MG63 (cell line): ENCODE measurements at places on chromosomes 16 and 17. TPM values are rescaled to one million over a fixed set of nuclear protein-coding genes. Genes with fewer than 3 reads are reported as not detected.

Gene KRT20
- total RNA-seq: not detected in 2 replicates

Gene SPATA32
- not detected in 2 replicates for total RNA-seq

Gene BICDL2
- not detected in 2 replicates for total RNA-seq

Gene STX1B
- total RNA-seq: not detected in 2 replicates

Gene ATF7IP2
- total RNA-seq: 8.6 and 43.4 TPM in 2 replicates

Gene TBC1D26
- not detected in 2 replicates for total RNA-seq

Gene WNT3
- total RNA-seq: 5.6 and 8.5 TPM in 2 replicates

Gene MRM1
- total RNA-seq: 16.7 and 19.9 TPM in 2 replicates

Gene CACNG3
- not detected in 2 replicates for total RNA-seq

Gene SMIM5
- 0.69 TPM in 1 of 2 replicates, not detected in the other for total RNA-seq

Gene CUEDC1
- 3.0 and 10.2 TPM in 2 replicates for total RNA-seq

Gene TSPOAP1
- total RNA-seq: 7.0 and 31.1 TPM in 2 replicates

Gene SOCS7
- 13.6 and 17.4 TPM in 2 replicates for total RNA-seq

Gene CDC6
- total RNA-seq: 31.1 and 111 TPM in 2 replicates

Gene PIMREG
- 41.8 and 46.6 TPM in 2 replicates for total RNA-seq

Gene AGRP
- not detected in 2 replicates for total RNA-seq

Gene OR3A2
- total RNA-seq: not detected in 2 replicates

Gene CDR2L
- total RNA-seq: 2.2 and 4.2 TPM in 2 replicates

Gene GUCY2D
- 0.23 TPM in 1 of 2 replicates, not detected in the other for total RNA-seq

Gene FOXO3B
- 4.5 TPM in 1 of 2 replicates, not detected in the other for total RNA-seq

Gene CCL17
- not detected in 2 replicates for total RNA-seq

Gene ARL6IP1
- total RNA-seq: 118 and 145 TPM in 2 replicates

Gene SOST
- total RNA-seq: not detected in 2 replicates

Gene SDR42E1
- 1.2 and 2.7 TPM in 2 replicates for total RNA-seq

Gene NGFR
- 3.4 and 3.6 TPM in 2 replicates for total RNA-seq

Gene ALDOC
- total RNA-seq: 1.1 TPM in 1 of 2 replicates, not detected in the other

Gene ZNF385C
- total RNA-seq: not detected in 2 replicates

Gene DNAH17
- total RNA-seq: not detected in 2 replicates

Gene KRTAP1-5
- 1.2 and 3.2 TPM in 2 replicates for total RNA-seq

Gene KCNH4
- total RNA-seq: 0.46 TPM in 1 of 2 replicates, not detected in the other

Gene PDIA2
- 3.1 TPM in 1 of 2 replicates, not detected in the other for total RNA-seq

Gene SPIRE2
- total RNA-seq: 5.0 and 5.3 TPM in 2 replicates

Gene CD300LG
- not detected in 2 replicates for total RNA-seq

Gene KLHL11
- 10.9 and 13.3 TPM in 2 replicates for total RNA-seq

Gene MEOX1
- total RNA-seq: 1.1 TPM in 1 of 2 replicates, not detected in the other

Gene MAF
- not detected in 2 replicates for total RNA-seq

Gene AATK
- 0.16 TPM in 1 of 2 replicates, not detected in the other for total RNA-seq

Gene TAT
- not detected in 2 replicates for total RNA-seq

Gene SNAI3
- not detected in 2 replicates for total RNA-seq

Gene PYY
- not detected in 2 replicates for total RNA-seq

Gene EME1
- total RNA-seq: 6.3 and 9.5 TPM in 2 replicates

Gene GPR142
- total RNA-seq: not detected in 2 replicates

Gene APOBR
- not detected in 2 replicates for total RNA-seq
